ENCODE measurements at places on chromosomes 4 and X.

DNA sequence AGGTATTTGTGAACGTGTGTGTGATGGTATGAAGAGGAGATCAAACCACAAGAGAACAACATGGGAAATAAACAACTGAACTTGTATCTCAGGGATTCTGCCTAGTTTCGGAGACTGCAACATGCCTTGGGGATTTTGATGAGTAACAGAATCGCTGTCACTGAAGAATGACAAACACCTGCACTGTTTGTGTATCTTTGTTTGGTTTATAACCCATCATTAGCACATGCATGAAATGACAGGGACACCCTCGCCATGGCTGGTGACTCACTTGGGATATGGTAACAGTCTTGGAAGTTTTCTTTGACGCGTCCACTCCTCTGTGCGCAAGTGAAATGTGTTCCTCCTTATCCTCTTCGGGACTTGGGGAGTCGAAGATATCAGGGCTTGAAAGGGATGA lies 30.3 kb upstream of the MAP3K15 start:
- DNase-seq, result no peak

DNA sequence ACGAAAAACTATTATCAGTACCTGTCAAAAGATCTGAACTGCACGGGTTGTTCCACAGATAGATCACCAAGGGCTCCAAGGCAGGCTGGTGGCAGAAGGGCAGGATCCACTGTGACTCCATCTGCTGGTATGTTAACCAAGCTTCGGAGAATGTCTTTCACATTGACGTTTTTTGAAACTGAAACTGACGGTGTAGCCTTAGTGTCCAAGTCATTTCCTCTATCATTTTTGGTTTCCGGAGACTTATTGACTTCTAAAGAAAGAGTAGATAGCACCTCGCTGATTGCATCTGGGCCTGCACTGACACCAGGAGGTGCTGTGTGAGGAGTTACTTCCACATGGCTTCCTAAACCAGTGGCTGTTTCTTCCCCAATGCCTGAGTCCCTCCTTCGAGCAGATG lies 186.9 kb downstream of the LRBA start:
- DNase-seq, result no peak

DNA sequence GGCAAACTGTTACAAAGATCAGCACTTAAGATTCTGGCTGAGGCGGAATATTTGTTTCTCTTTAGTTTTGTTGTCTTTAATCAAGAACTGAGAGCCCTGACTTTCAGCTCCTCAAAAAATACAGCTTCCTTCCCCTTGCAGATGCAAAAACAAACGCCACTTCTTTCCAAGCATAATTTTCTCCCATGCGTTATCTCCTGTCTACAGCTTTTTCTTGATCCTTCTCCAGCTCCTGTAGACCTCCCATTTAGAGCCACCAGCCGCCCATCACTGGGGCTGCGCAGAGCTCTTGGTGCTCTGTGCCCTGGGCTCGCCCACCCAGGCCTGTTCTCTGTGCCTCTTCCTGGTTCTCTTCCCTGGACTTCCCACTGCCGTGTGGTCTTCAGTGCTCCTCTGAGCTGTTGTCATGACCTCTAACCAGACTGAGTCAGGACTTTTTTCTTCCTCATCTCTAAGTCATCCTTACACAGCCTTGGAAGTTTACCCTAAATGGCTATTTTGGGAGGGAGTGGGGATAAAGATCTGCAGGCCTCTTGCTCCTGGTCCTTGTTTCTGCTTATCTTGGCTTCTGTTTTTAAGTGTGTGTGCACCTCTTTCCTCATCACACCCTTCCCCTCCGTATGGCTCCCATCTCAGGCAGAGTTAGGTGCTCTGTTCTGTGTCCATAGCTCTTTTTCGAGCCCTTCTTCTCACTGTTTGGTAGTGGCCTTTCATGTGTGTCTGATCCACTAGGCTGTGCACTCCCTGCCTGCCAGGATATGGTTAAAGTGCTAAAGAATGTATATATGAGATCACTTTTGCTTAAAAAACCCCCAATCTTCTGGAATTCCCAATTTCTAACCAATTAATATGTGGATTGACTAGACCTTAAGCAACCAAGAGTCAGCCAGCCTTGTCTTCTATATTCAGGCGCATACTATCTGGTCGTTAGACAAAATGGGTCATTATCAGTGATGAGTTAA lies 122.5 kb downstream of the PTTG2 start:
- DNase-seq, result no peak

DNA sequence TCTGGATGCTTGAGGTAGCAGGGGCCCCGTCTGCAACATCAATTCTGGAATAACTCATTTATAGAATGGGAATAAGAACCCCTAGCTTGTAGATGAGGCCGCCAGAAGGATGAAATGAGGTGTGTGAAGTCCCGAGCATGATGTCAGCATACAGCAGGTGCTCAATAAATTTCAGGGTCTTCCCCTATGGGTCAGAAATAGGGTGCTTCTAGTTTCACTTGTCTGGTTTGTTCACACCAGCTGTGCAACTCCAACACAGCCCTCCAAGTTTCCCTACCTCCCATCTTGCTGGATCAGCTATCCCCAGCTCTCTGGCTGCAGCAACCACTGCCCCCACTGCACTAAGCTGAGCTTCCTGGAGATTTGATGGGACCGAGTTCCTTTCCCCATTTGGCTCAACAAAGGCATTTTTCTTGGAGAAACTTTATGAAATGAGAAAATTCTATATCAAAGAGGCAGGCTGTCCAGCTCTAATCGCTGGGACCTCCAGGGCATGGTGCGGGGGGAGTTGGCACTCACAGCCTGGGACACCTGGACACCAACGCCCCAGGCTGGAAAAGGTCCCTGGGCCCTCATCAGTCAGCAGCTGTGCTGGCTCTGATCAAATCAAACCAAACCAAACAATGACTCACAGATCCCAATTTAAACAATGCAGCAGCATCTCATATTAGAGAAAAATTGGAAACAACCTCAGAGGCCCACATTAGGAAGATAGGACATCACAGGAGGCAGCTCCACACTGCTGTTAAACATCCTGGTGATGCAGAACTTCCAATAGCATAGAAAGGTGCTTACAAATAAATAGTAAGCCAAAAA lies 13.3 kb downstream of the SLC2A9 start:
- DNase-seq, result no peak

DNA sequence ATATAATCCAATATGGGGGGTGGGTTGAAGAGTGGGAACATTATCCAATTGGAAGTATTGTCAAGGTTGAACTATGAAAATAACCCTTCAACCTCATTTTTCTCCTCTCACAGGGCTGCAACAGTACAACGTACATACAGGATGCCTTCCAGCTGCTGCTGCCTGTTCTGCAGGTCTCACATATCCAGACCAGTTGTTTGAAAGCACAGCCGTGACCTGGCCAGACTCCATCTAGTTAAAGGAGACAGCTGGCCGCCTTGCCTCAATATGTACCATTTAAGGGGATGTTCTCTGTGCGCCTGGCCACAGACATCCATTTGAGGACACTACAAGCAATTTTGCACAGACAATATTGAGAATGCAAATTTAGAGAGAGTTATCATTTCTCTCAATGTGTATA lies 75.7 kb downstream of the FAM114A1 start:
- DNase-seq, result no peak

DNA sequence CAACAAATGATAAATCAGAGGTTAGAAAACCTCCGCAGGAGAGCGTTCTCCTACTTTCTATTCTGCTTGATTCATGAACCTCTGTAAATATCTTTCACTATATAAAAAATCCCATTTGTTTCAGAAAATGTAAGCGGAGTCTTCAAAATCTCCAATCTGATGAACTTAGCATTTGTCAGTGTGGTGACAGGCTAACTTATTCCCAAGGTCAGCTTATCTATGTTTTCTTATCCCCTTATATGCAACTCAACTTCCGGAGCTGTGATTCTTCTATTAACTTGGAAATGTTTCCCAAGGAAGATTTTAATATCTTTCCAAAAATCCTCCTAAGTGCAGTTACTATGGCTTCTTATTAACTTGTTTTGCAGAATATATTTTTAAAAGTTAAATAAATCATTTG lies 87.5 kb upstream of the C1QTNF7 start:
- DNase-seq, result no peak

- no peak for DNase-seq
Observed at GRCh38 chr4:166902941-166903340, 331.4 kb downstream of the SPOCK3 start.

DNA sequence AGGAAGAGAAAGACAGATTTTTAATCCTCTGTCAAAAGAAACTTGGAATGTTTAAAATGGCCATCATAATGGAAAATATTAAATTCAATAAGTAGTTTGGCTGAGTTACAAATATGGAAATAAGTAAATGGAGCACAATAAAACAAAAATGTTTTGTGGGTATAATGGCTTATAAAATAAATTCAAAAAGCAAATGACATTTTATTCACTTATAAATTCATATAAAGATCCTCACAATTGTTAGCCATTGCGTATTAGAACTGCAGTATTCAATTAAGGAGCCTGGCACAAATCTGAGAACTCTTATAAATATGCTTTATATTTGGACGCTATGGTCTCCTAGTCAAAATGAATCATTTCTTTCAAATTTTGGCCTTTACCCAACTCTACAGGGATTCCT lies 339.0 kb upstream of the PABPC4L start:
- no peak for DNase-seq

- DNase-seq, result no peak
Observed at GRCh38 chrX:20159797-20160385, 18.3 kb upstream of the EIF1AX start.

- DNase-seq, result no peak
Observed at GRCh38 chrX:124555036-124555595, 208.8 kb downstream of the SH2D1A start.

GRCh38 chr4:40837094-40837870 lies 87.5 kb downstream of the NSUN7 start:
- DNase-seq, result no peak

DNA sequence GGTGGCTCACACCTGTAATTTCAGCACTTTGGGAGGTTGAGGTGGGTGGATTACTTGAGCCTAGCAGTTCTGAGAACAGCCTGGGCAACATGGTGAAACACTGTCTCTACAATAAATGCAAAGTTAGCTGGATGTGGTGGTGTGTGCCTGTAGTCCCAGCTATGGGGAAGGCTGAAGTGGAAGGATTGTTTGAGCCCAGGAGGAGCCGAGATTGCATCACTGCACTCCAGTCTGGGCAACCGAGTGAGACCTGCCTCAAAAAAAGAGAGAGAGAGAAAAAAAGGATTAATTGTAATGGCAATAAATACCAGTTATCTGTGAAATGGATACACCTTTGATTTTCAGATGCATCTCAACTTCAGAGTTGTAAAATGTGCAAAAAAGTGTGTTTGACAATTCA lies 58.8 kb downstream of the SPRY1 start:
- no peak for DNase-seq

DNA sequence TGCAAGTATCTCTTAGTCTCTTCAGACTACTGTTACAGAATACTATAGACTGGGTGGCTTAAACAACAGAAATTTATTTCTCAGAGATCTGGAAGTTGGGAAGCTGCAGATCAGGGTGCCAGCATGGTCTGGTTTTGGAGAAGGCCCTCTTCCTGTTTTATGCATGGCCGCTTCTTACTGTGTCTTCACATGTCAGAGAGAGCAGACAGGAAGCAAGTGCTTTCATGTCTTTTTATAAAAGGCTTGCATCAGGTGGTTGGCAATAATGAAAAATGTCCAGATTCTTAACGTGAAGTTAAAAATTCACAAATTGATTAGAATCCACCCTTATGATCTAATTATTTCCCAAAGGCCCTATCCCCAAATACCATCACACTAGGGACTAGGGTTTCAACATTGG lies 284.9 kb downstream of the RPA4 start:
- no peak for DNase-seq

- DNase-seq, result no peak
Observed at GRCh38 chrX:118780509-118780908, 43.1 kb upstream of the ZCCHC12 start.

DNA sequence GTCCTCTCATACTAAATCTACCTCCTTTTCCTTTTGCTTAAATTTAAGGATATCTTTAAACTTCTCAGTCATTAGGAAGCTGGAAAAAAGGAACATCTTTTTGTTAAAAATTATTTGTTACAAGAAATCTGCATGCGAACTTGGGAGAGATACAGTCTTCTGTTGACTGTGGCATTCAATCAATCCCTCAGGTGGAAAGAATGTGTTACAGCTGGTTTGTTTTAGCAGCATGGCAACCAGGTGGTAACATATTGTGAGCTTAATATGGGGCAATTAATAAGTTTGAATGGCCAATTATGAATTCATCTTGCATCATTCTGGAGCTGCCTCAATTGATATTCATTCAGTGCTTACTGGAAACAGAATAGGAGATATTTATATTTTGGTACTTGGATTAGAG lies 135.0 kb downstream of the GC start:
- DNase-seq, result no peak

DNA sequence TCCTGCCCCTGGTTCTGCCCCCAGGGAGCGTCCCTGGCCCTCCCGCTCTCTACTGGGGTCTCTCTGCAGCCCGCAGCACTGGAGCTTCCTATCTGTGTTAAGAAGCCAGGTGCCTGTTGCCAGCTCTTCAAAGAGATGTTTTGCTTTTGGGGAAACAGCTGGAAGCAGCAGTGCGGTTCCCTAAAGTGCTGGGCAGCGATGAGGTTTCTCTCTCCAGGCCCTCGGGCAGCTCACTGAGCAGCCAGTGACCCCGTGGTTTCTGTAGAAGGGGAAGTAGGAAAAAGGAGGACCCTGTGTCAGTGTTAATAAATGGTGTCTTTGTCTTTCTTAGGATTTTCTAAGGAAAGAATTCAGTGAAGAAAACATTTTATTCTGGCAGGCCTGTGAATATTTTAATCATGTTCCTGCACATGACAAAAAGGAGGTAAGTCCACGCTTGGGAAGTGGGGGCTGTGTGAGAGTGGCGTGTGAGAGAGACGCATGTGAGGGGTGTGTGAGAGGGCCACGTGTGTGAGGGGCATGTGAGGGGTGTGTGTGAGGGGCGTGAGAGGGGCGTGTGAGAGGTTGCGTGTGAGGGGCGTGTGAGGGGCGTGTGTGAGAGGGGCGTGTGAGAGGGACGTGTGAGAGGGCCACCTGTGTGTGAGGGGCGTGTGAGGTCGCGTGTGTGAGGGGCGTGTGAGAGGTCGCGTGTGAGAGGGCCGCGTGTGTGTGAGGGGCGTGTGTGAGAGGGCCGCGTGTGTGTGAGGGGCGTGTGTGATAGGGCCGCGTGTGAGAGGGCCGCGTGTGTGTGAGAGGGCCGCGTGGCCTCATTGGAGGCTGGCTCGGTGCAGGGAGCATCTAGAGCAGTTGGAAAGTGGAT lies 27.1 kb upstream of the HGFAC start:
- no peak for DNase-seq

DNA sequence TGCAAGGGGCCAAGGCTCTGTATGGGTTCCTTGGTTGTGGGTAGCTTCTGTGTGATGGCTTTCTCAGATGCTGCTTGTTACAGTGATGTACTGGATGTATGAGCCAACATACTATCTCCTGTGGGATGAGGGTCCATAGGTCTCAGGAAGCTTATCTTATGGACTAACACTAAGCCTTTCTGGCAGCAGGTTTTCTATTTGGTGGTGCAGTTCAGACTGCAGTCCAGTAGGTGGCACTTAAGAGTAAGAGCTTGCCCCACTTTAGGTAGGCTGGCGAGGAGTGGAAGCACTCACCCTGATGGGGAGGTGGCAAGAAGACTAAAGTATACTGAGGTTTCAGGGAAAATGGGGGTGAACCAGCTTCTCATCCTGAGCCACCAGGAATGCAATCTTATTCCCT lies 306.7 kb upstream of the MAOA start:
- peak; percentile 1 for DNase-seq

Measured in pulmonary artery endothelial cell (primary cell).